Stimulated activated CD4-positive, alpha-beta T cell treated with anti-CD3 and anti-CD28 coated beads, Interleukin-2, amount 100 ng/mL, for 24 hours (primary cell): ENCODE measurements at places on chromosomes 2 and 18.

DNA sequence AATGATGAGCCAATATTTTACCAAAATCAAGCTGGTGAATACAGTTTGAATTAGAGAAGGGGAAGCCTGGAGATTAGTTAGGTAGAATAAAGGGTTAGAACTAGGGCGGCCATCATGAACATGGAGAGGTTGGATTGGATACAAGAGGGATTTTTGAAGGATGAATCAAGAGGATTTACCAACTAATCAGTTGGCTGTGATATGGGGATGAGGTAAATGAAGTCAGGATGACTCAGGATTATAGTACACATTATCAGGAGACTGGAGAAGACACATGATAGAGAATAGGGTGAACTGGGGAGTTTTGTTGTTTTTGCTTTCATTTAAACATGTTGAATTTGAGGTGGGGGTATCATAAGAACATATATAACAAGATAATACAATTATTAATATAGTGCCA, 73.8 kb upstream of the PROKR1 start:
- DNase-seq, result no peak

DNA sequence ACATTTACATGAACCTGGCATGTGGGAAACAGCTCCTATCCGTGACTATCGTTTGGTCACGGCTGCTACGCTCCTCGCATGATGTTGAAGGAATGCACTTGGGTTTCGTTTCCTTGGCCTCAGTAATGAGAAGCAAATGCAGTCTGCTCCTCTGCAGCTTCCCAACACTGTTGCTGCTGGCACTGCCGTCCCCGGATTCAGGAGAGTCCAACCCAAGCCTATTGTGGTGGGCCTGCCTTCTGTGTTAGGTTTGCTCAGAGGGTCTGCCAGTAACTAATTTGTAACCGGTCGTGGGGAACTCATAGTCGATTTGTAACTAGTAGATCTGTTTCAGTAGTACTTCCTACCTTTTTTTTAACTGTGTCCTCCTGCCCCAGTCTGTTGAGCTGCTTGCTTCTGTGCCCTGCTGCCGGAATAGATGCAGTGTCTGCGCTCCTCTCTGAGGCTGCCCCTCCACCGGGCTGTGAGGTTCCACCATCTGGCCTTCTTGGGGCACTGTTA, 58.4 kb downstream of the WDSUB1 start:
- DNase-seq, result no peak

DNA sequence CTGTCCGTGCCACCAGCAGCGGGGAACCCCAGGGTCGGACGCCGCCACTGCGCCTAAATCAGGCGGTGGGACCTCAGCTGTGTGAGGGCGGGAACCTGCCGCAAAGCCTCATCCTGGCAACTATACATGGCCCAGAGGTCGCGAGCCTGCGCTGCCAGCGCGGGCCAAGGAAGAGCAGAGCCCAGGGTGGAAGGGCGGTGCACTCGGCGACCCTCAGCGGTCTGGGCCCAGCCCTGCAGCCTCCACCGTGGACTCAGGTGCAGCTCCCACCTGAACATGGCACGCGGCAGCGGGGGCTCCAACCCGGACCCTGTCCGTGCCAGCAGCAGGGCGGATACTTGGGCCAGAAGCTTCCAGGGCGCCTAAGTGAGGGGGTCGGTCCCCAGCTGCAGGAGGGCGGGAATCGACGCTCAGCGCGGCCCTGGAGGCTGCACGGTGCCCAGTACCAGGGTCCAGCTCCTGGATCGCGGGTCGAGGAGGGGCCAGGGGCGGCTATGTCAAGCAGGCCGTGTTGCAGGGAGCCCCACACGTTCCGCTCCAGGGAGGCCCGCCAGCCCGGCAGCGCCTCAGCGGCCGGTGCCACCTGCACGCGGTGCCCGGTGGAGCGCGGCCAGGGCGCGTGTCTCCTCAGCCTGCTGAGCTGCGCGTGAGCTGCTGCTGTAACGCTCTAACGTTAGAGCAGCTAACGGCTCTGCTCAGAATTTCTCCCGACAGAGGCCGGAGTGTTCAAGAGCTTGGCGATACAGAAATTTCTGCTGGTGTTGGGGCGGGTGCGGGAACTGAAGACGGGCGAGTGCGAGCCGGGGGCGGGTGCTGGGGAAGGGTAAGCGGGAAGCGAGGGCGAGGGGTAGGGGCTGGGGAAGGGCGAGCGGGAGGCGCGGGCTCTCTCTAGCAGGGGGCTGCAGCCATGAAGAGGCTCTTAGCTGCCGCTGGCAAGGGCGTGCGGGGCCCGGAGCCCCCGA, at the start of gene ANKRD30B:
Gene ANKRD30B (plus strand): TSS at position 660 of the 962 bp plus-strand sequence. CDS start 248 bp downstream, at position 908.
- no peak for DNase-seq

GRCh38 chr2:1450915-1451314, 37.7 kb downstream of the TPO start:
- DNase-seq, result no peak

DNA sequence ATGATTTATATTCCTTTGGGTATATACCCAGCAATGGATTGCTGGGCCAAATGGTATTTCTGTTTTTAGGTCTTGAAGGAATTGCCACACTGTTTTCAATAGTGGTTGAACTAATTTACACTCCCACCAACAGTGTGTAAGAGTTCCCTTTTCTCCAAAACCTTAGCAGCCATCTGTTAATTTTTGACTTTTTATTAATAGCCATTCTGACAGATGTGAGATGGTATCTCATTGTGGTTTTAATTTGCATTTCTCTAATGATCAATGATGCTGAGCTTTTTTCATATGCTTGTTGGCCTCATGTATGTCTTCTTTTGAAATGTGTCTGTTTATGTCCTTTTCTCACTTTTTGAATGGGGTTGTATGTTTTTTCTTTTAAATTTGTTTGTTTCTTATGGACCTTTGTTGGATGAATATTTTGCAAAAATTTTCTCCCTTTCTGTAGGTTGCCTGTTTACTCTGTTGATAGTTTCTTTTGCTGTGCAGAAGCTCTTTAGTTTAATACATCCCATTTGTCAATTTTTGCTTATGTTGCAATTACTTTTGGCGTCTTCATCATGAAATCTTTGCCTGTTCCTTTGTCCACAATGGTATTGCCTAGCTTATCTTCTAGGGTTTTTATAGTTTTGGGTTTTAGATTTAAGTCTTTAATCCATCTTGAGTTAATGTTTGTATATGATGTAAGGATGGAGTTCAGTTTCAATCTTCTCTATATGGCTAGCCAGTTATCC, 119.7 kb upstream of the XIRP2 start:
- DNase-seq, result no peak

DNA sequence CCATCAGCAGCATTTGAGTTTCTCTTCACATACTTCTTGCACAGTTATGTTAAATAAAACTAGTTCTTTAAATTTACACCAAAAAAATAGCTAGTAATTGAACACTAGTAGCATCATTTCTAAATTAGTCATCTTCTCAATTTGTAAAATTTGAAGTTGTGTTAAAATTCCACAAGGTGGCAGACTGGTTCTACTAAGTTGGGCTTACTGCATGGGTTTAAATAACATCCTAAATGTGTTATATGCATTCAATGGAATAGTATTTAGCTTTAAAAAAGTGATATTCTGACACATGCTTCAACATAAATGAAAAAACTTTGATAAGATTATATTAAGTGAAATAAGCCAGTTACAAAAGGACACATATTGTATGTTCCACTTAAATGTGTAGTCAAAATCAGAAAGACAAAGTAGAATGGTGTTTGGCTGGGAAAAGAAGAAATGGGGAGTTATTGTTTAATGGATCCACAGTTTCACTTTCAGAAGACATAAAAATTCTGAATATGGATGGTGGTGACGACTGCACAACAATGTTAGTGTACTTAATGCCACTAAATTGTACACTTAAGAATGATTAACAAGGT, 28.7 kb upstream of the RPRD1A start:
- no peak for DNase-seq

GRCh38 chr2:140621583-140622362, 1509.0 kb downstream of the LRP1B start:
- DNase-seq, result no peak

DNA sequence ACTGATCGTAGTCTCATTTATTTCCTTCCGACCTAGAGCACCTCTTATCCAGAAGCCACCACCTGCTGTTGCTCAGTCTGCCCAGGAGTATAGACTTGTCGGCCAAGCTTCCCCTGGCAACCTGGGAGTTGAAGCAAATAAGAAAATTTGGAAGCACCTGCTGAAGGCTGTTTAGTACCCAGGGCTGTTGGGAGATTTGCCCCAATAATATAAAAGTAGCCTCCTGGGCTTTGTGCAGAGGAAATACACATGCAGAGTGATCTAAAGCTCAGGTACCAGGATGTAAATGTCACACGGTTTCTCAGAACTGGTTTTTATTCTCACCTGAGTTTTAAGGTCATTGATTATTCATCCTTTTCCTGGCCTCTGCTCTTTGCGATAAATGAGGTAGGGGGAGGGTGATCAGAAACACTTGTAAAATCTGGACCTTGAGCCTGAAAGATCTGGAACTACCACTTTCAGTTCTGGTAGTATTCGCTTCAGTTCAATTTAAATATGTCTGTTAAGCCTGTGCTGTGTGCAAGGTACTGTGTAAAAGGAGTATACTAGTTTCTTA, 789 bp upstream of the COX7A2L start:
- DNase-seq, result no peak
